Ovary (tissue), 10 donors: ENCODE measurements at places on chromosomes 6 and 20. TPM values are rescaled to one million over a fixed set of nuclear protein-coding genes. Genes with fewer than 3 reads are reported as not detected.

DNA sequence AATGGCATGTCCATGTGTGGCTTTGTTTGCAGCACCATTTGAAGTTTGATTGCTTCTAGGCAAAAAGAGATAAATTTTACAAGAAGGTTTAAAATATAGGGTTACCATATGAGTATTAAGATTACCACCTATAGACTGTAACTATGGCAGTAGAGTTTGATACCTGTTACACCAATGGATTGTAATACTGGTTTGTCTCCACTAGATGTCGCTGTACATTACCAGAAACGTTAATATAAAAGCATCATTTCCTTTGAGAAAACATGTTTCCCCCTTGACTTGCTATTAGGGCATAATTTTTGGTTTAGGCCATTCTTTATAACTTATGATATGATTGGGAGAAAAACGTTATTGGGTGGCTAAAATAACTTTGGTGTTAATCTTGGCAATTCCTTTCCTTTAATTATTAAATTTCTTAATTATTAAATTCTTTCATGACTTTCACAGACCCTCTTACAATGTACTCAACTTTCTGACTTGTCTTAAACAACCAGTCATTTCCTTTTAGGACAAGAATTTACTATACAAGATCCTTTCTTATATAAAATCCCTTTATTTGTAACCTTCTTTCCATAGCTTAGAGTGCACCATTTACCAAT is 42.8 kb downstream of the HLA-DPB1 start:
- no peaks in the 10 kb centered on the region for H3K36me3 ChIP-seq
- no peaks in the 10 kb centered on the region for H3K27me3 ChIP-seq
- no peak overlapping the region for H3K27ac ChIP-seq
- no peak for DNase-seq

DNA sequence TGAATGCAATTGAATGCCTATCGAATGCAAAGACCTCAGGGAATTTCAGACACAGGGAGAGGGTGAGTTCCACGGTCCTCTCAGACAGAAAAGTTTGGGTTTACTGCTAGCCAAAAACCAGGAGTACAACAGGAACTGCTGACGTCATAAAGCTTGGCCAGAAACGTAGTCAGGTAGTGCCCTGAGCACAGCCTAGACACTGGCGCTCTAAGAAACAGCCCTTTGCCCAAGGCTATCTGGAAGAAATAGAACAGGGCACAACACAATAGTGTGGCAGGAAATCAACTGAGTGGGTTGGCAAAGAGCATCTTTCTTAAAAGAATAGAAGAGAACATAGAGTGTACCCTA is 58.0 kb downstream of the GFOD1 start:
- no peaks in the 10 kb centered on the region for H3K4me1 ChIP-seq
- H3K4me3 ChIP-seq: no peak overlapping the region
- DNase-seq: no peak
- H3K27me3 ChIP-seq: no peaks in the 10 kb centered on the region

DNA sequence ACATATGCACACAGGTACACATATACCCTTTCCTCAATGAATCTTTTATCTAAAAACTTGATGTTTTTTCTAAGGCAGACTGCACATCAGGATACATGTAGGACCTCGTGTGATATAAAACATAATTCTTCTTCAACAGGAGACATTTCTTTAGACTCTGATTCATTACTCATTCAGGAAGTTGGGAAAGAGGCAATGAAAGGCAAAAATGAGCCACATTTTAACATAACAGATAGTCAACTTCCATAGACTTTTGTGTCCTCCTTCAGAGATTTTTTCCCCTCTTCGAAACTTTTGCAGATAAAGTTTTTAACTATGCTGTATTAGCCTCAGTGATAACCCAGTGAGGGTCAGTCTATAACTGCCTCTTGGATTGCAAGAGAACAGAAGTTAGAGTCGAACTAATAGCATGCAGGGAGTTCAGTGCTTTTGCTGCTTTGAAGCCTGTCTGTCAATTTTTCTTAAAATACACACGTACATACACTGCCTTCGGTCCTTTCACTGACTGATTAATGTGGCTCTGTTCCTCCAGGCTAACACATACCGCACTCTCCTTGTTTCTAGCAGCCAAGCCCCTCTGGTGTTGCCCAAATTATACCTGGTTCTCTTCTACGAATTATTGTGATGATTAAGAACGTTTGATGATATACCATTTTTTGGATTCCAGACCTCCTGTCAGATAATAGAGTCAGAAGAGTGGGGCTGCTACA is 562.5 kb upstream of the MAP3K7 start:
- no peaks in the 10 kb centered on the region for H3K27me3 ChIP-seq
- H3K4me3 ChIP-seq: no peak overlapping the region
- H3K36me3 ChIP-seq: no peaks in the 10 kb centered on the region
- no peak overlapping the region for H3K27ac ChIP-seq
- no peak for DNase-seq

GRCh38 chr6:28395918-28396317 is 3.6 kb downstream of the ZSCAN12 start:
- H3K4me1 ChIP-seq: peaks cover 5% of the 10 kb centered on the region
- no peaks in the 10 kb centered on the region for H3K36me3 ChIP-seq
- no peak overlapping the region for H3K27ac ChIP-seq
- H3K27me3 ChIP-seq: no peaks in the 10 kb centered on the region
- no peak overlapping the region for H3K4me3 ChIP-seq
- DNase-seq: no peak

DNA sequence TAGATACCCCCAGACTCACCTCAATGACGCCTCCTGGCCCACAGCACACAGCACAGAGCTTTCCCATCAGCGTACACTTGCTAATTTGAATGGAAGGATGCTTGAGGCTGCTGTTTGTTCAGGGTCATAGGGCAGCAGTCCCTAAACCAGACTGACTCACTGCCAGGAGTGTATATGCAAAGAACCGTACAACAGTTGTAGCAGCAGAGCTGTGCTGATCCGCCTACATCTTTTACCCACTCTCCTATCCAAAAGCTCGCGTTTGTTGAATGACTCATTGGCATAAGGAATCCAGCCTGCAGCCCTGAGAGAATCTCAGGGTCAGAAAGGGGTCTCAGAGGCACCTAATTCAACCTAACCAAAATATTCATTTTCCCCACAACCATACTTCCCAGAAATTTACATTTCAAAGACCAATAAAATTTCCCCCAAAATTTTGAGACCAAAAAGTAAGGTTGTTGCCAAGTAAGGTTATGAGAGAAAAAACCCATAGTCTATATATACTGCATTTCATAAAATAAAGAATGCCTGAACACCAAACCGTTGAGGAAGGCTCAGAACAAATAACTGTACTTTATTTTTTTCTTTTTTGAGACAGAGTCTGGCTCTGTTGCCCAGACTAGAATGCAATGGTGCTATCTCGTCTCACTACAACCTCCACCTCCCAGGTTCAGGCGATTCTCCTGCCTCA is 35.3 kb upstream of the CCND3 start:
- H3K27ac ChIP-seq: no peak overlapping the region
- H3K27me3 ChIP-seq: no peaks in the 10 kb centered on the region
- H3K4me3 ChIP-seq: no peak overlapping the region
- DNase-seq: no peak
- peaks cover 4% of the 10 kb centered on the region for H3K4me1 ChIP-seq
- no peaks in the 10 kb centered on the region for H3K36me3 ChIP-seq

DEFB114 gene
- total RNA-seq: not detected

C2 gene
- total RNA-seq: 3.5 TPM

SCRT2 gene
- not detected for total RNA-seq

FOXC1 gene
- 4.3 TPM for total RNA-seq

C4A gene
- total RNA-seq: 1,617 TPM

OR2H1 gene
- total RNA-seq: not detected

DOK5 gene
- total RNA-seq: 8.5 TPM

VARS1 gene
- 73.6 TPM for total RNA-seq

SEL1L2 gene
- 4.7 TPM for total RNA-seq

PKIB gene
- 0.86 TPM for total RNA-seq

SLC13A3 gene
- total RNA-seq: 5.1 TPM

NFS1 gene
- 29.9 TPM for total RNA-seq

ARMH2 gene
- not detected for total RNA-seq

RNASET2 gene
- total RNA-seq: 211 TPM

IL20RA gene
- total RNA-seq: 3.5 TPM
